ENCODE measurements at places on chromosomes 12 and 14.

GRCh38 chr14:49999826-50000379 lies 107.0 kb downstream of the ARF6 start:
- DNase-seq = no peak

GRCh38 chr14:28751467-28752058 lies 15.0 kb upstream of the FOXG1 start:
- no peak for DNase-seq

- no peak for DNase-seq
Measured at GRCh38 chr14:76375947-76376404, at the start of gene ESRRB. TSS of gene ESRRB (plus strand) at chr14:76376137. CDS start at chr14:76376402, 265 bp downstream.

DNA sequence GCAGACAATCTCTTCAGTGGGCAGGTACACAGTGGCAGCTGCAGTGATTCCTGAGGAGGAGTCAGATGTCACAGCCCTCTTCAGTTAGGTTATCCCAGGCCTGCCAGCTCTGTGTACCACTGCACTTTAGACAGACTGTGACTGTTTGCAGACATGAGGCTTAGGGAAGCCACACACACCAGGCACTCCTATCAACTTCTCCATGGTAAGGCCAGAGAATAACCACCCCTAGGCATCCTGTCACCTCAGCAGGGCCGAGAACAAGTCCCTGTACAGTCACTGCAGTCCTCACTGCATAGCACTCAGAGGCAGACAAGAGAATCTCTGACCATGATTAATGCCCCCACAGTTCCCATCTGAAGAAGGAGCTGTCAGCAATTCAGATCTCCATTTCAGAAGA lies 296.5 kb downstream of the GALC start:
- no peak for DNase-seq

DNA sequence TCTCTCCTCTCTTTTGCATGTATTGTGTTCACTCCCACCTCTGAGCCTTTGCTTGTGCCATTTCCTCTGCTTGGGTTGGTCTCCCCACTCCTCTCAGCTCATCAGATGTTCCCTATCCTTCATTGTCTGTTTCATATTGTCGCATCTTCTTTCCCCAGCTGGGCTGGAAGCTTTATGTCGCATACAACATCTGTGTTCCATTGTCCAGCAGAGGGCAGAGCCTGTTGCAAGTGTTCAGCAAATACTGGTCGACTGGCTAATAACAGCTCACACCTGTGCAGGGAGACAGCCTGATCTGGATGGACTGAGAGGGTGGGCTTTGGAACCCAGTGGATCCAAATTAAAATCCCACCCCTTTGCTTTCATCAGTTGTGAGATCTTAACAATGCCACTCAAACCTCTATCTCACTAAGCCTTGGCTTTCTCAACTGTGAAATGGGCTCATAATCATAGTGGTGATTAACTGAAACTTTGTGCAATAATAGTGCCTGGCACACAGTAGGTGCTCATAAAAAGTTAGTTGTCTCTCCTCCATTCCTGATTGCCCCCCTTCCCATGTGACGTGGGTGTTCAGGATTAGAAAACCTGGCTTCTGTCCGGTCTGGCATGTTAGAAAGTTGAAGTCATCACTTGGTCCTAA lies 75.8 kb downstream of the RIN3 start:
- DNase-seq = no peak

- no peak for DNase-seq
Measured at GRCh38 chr14:50769863-50770500, 61.0 kb downstream of the NIN start.

GRCh38 chr14:99174081-99174769 lies 97.8 kb downstream of the BCL11B start:
- DNase-seq = no peak

DNA sequence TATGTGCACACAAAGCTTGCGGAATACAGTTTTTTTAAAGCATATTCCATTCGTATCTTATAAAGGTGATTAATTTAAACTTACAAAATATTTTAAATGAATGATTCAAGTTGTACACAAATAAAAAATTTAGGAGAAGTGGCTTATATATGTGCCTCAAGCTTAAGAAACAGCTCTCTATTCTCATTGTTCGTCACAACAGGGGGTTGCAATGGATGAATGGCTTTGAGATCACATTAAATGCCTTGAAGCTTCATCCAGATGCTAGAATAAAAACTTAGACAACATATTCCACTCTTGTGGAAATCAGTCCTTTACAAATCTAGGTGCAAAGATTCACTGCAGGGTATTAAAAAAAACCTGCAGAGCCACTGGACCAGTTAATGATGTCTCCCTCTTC lies 303.9 kb upstream of the LRFN5 start:
- DNase-seq = no peak

GRCh38 chr12:27523305-27523641 lies 733 bp upstream of the PPFIBP1 start:
- DNase-seq = no peak
